Activated T-helper 1 cell treated with anti-CD3 and anti-CD28 coated beads, Interleukin-12 subunit alpha, Interleukin-12 subunit beta, Interleukin-2, Interleukin-4 antibody, amounts not matched to agents 30 ng/mL and 10 ng/mL and 1 ng/mL, durations not matched to agents 14 hours and 24 hours and 36 hours (primary cell): ENCODE measurements at places on chromosomes 5 and 9.

DNA sequence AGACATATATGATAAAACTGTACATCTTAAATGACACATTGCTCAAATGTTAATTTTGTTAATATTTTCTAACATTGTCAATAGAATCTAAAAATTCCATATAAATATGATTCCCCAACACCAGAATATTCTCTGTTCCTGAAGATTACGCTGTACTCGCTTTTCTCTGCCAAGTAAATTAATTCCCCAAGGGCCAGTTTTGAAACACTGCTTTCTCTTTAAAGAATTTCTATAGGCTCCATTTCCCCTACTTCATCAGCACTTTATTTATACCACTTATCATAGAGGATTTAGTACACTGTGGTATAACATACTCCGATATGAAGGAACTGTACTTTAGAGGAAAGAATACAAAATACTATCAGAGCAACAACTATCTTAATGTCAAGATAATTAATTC lies 101.4 kb upstream of the ACOT12 start:
- no peaks in the 10 kb centered on the region for H3K4me1 ChIP-seq
- H3K27ac ChIP-seq: no peak overlapping the region
- no peaks in the 10 kb centered on the region for H3K27me3 ChIP-seq
- no peak overlapping the region for H3K4me3 ChIP-seq

DNA sequence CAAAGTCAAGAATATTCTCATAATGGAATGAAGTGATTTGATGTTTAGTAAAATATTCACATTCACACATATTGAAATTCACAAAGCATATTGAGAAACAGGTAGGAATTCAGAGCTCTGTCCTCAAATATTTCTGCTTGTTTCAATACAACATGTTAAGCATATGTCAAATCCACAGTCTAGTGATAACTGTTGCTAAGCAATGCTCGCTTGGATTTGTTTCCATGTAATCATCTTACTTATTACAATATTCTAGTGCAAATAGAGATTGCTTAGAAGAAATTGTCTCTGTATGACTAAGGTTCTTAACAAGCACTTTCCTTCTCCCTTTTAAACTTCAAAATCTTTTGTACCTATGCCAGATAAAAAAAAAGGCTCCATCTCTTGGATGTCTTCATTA lies 995.7 kb downstream of the CDH18 start:
- H3K4me3 ChIP-seq: no peak overlapping the region
- H3K27ac ChIP-seq: no peak overlapping the region
- no peak for DNase-seq
- no peaks in the 10 kb centered on the region for H3K27me3 ChIP-seq
- H3K36me3 ChIP-seq: no peaks in the 10 kb centered on the region

GRCh38 chr5:129554134-129554904 lies 94.2 kb downstream of the ADAMTS19 start:
- no peak overlapping the region for H3K27ac ChIP-seq
- no peak overlapping the region for H3K4me3 ChIP-seq
- no peaks in the 10 kb centered on the region for H3K27me3 ChIP-seq
- H3K4me1 ChIP-seq: no peaks in the 10 kb centered on the region
- H3K36me3 ChIP-seq: no peaks in the 10 kb centered on the region

- H3K4me1 ChIP-seq: peaks cover 16% of the 10 kb centered on the region
- no peak for DNase-seq
- no peak overlapping the region for H3K27ac ChIP-seq
- H3K27me3 ChIP-seq: peaks cover 5% of the 10 kb centered on the region
- no peaks in the 10 kb centered on the region for H3K36me3 ChIP-seq
- H3K4me3 ChIP-seq: no peak overlapping the region
Measured at GRCh38 chr5:77155179-77155785, 55.2 kb upstream of the PDE8B start.

- no peaks in the 10 kb centered on the region for H3K4me1 ChIP-seq
- H3K36me3 ChIP-seq: no peaks in the 10 kb centered on the region
Measured at GRCh38 chr9:84775056-84775643, 105.6 kb downstream of the NTRK2 start.

GRCh38 chr5:145396888-145397287 lies 438.3 kb downstream of the PRELID2 start:
- no peak overlapping the region for H3K4me3 ChIP-seq
- H3K27me3 ChIP-seq: no peaks in the 10 kb centered on the region
- no peak overlapping the region for H3K27ac ChIP-seq
- H3K4me1 ChIP-seq: no peaks in the 10 kb centered on the region

GRCh38 chr5:3929799-3930198 lies 334.2 kb downstream of the IRX1 start:
- H3K36me3 ChIP-seq: no peaks in the 10 kb centered on the region
- H3K27me3 ChIP-seq: no peaks in the 10 kb centered on the region
- H3K27ac ChIP-seq: no peak overlapping the region
- no peak overlapping the region for H3K4me3 ChIP-seq
- no peaks in the 10 kb centered on the region for H3K4me1 ChIP-seq

- H3K36me3 ChIP-seq: no peaks in the 10 kb centered on the region
- H3K27ac ChIP-seq: no peak overlapping the region
- H3K27me3 ChIP-seq: no peaks in the 10 kb centered on the region
Measured at GRCh38 chr5:17878541-17878940, 244.3 kb downstream of the TAF11L14 start.

- H3K4me3 ChIP-seq: no peak overlapping the region
- DNase-seq: no peak
- H3K27me3 ChIP-seq: peaks cover 78% of the 10 kb centered on the region
- no peak overlapping the region for H3K27ac ChIP-seq
Measured at GRCh38 chr5:174725991-174726601, 1.7 kb downstream of the MSX2 start.

DNA sequence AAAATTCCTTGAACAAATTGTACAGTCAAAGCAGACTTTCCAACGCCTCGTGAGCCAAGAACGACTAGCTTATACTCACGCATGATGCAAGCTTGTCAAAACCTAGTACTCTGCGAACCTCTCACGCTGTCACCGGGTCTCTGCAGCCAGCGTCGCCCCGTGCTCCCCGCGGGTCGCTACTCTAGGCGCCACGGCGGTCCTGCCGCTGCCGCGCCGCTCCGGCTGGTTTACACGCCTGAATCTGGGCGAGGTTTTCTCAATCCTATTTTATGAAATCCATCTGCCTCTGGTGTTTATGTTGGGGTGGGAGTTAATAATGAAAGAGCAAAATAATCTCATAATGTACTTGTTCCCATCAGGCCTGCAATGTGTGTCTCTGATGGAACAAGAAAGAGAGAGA lies 90.9 kb downstream of the SV2C start:
- H3K4me3 ChIP-seq: no peak overlapping the region
- peaks cover 9% of the 10 kb centered on the region for H3K27me3 ChIP-seq
- no peak overlapping the region for H3K27ac ChIP-seq
- no peaks in the 10 kb centered on the region for H3K36me3 ChIP-seq
- H3K4me1 ChIP-seq: peaks cover 22% of the 10 kb centered on the region
- no peak for DNase-seq

- H3K27me3 ChIP-seq: no peaks in the 10 kb centered on the region
- no peak overlapping the region for H3K27ac ChIP-seq
- no peaks in the 10 kb centered on the region for H3K36me3 ChIP-seq
- no peaks in the 10 kb centered on the region for H3K4me1 ChIP-seq
- no peak for DNase-seq
Measured at GRCh38 chr5:51466214-51466613, 83.0 kb downstream of the ISL1 start.

DNA sequence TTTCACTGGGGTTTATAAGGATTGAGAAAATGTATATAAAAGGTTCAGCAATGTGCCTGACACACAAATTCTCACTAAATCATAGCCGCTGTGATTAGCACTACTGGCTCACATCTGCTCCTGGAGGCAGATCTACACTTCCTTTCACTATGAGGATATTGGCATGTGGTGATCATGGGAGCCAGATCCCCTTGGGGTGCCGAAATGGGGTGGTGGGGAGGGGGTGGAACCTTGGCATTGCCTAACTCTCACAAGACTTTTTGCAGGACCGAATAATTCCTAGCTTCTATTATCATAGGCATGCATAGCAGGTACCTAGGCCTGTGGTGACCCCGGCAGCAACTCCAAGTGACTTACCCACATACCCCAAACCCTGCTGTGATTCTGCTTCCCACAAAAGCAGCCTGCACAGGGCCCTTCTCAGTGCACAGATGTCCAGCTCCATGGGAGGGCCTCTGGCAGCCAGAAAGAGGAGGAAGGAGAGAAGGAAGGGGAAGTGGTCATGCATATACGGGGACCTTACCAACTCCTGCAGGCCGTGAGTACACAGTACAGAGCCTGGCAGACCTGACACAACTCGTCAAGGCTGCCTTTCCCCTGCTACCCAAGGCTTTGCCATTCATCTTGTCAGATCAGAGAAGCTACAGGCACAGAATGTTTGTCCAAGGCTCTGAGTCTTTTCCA lies 61.3 kb upstream of the IQGAP2 start:
- no peaks in the 10 kb centered on the region for H3K27me3 ChIP-seq
- H3K36me3 ChIP-seq: no peaks in the 10 kb centered on the region
- H3K27ac ChIP-seq: no peak overlapping the region
- H3K4me1 ChIP-seq: peaks cover 20% of the 10 kb centered on the region
